Stimulated activated CD8-positive, alpha-beta memory T cell treated with anti-CD3 and anti-CD28 coated beads, Interleukin-15, amount 100 ng/mL, for 4 hours (primary cell): ENCODE measurements at places on chromosomes 7 and 10.

DNA sequence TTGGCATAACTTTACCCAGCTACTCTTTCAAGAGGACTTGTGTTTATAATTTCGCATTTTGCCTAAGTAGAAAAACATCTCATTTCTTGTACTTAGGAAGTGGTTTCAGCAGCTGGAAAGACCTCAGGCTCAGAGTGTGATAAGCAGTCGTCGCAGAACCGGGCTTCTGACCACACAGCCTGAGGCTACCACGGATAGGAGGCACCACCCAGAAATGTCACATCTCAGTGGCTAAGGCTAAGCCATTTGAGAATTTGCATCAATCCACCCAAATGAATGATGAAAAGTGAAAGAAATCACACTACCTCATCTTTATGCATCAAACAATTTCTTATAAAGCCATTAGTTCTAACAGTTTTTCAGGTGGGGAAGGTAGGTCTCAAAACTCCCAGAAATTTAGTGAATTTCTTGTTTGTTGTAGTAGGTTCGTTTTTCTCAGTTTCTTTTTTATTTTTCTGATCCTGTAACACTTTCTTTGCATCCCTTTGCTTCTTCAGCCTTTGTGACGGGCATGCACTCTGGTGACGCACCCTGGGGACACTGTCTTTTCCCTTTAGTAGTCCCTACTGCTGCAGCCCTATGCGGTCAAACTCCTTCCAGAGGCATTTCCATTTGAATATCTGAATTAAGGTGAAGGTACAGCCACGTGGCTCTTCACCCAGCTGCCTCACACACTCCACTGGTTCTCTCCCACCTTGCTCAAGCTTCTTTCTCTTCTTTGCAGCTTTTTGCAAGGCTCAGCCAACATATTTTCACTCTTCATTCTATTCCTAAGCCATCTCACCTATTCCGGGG lies 68.5 kb downstream of the MAP3K8 start:
- DNase-seq: no peak

GRCh38 chr7:33248671-33249070 lies 119.3 kb downstream of the BBS9 start:
- DNase-seq: no peak

GRCh38 chr7:2024567-2024918 lies 208.2 kb downstream of the MAD1L1 start:
- DNase-seq: no peak

DNA sequence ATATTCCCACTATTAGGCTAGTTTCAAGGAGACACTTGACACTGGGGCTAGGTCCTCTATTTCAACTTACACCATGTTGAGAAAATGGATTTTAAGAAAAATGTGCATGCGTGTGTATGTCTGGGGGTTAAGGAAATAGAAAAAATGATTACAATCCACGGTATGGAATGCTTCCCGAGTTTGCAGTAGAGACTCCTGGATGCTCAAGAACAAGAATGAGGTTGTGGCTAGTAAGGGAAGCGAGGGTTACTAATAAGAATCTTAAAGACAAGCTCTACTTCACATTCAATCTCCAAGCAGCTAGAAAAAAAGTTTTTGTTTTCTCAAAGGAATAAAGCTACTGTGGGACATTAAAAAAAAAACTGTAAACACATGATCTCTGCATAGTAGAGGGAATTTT lies 54.7 kb downstream of the ANK3 start:
- no peak for DNase-seq

- DNase-seq: no peak
These were observed 276.4 kb downstream of the SFMBT2 start for GRCh38 chr10:7134448-7134847.
